ENCODE measurements at places on chromosomes 4 and X.

- no peak for DNase-seq
These were observed 475.5 kb upstream of the FGF16 start for GRCh38 chrX:76971393-76972376.

DNA sequence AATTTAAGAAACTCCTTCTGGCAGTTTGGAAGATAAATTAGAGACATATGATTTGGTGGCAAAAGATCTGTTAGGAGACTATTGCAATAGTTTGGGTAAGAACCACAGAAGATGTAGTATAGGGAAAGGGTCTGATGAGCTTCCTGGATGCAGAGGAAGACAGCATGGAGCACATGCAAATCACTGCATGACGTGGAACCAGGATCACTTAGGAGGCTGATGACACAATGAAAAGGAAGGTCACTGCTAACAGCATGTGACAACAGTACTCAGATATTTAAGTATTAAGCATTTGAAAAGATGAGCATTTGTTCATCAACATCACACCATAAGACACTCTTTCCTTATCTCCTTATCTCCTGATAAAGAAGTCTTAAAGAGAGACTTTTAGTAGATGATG lies 167.8 kb upstream of the LDB2 start:
- no peak for DNase-seq

GRCh38 chrX:85111347-85111746 lies 107.7 kb downstream of the APOOL start:
- DNase-seq = no peak

- no peak for DNase-seq
These were observed 141.5 kb upstream of the RBPJ start for GRCh38 chr4:26179316-26179760.

DNA sequence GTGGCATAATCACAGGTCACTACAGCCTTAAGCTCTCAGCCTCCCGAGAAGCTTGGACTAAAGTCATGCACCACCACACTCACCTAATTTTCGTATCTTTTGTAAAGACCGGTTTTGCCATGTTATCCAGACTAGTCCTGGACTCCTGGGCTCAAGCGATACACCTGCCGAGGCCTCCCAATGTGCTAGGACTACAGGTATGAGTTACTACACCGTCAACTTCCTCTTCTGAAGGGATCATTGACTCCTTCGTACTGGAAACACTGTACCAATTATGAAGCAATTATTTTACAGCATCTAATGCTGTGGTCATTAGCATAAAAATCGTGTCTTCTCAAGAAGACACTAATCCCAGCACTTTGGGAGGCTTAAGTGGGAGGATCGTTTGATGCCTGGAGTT lies 35.2 kb downstream of the PDS5A start:
- DNase-seq = no peak

All from WERI-Rb-1 (cell line).